ENCODE measurements at places on chromosomes 13 and 19.

GRCh38 chr19:49201042-49201441 lies 43.5 kb downstream of the TRPM4 start:
- no peak for DNase-seq

DNA sequence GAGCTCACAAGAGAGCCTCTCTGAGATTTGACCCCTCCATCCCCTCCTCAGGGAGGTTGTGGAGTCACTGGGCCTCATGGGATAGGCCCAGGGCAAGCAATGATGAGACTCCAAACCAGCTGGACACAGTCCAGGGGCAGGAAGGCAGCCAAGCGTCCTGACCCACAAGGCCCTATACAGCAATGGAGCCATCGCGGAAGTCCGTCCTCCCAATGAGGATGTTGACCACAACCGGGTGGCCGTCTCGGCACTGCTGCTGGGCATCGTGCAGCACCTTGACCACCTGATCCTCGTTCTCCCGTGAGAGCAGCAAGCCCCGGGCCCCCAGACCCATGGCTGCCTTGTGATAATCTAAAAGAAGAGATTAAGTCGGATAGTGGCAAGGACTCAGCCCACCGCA lies 7.9 kb downstream of the SYDE1 start:
- no peak for DNase-seq

DNA sequence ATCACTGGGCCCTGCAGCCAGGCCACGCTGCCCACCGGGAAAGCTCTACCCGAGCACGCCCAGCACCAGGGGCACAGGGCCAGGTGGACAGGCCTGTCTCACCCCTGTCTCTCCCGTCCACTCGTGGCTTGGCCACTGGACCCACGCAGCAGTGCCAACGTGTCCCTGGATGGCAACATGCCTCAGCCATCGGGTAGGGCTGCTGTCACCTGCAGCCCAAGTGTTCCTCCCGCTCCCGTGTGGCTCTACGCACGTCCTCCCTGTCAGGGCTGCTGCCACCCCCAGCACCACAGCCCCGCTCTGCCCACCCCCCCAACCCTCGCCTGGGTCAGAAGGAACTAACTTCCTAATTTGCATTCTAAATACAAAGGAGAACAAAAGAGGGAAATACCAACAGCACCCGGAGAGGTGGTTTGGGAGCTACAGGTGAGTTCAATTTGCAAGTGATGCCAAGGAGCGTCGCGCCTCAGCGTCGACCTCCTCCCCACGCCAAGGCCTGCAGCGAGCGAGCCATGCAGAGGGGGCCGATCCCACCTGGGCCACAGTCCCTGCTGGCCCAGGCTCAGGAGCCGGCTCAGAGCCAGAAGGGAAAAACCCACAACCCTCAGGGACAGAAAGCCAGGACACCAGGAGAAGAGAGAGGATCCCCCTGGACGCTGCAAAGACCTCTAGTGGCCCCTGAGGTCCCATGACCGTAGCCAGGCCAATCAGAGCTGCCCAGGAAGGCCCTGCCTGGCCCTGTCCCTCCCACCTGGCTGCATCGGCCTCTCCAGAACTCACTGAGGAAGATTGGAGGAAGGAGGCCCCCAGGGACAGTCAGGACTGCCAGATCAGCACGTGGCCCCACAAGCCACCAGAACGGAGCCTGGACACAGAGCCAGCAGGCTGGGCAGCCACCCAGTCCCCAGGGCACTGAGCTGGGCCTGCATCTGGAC lies 128.4 kb upstream of the SPACA7 start:
- no peak for DNase-seq

DNA sequence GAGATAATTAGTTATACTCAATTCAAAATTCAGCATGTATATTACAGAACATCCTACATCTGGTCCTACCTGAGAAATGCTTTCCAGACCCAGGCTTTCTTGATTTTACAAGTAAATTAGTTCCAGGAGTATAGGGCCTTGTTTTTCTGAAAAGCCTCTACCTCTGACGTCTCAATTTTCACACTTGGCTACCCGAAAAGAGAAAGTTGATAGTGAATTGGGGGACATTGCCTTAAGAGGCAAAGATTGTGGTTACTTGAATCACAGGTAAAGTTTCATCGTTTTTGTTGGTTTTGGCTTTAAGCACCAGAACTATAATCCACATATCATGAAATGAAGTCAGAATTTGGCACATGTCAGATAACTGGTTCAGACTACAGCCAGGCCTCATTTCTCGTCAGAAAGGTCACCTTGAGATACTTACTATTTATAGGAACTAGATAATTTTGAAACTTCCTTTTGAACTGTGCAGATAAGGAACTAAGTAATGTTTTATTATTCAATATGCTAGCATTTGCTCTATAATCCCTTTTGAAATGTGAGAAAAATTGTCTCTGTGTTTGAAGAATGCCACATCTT lies 30.8 kb downstream of the FAM124A start:
- no peak for DNase-seq

DNA sequence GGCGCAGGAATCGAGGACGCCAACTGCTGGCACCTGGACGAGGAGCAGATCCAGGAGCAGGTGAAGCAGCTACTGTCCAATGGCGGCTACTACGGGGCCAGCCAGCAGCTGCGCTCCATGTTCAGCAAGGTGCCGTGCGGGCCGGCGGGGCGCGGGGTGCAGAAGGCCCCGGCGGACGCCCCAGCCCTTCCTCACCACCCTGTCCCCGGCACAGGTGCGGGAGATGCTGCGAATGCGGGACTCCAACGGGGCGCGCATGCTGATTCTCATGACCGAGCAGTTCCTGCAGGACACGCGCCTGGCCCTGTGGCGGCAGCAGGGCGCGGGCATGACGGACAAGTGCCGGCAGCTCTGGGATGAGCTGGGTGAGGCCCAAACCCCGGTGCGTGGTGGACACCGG lies 13.6 kb downstream of the ZSWIM4 start:
- no peak for DNase-seq

DNA sequence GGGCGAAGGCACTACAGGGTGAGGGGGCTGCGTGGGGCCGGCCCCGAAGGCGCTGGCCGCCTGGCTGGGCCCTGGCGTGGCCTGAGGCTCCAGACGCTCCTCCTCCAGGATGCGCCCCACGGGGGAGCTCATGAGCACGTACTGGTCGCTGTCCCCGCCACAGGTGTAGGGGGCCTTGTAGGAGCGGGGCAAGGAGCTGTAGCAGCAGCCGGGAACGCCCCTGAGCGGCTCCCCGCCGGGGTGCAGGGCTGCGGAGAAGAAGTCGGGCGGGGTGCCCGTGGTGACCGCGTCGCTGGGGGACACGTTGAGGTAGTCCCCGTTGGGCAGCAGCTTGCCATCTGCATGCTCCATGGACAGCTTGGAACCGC lies 3.0 kb downstream of the IRS2 start:
- no peak for DNase-seq

DNA sequence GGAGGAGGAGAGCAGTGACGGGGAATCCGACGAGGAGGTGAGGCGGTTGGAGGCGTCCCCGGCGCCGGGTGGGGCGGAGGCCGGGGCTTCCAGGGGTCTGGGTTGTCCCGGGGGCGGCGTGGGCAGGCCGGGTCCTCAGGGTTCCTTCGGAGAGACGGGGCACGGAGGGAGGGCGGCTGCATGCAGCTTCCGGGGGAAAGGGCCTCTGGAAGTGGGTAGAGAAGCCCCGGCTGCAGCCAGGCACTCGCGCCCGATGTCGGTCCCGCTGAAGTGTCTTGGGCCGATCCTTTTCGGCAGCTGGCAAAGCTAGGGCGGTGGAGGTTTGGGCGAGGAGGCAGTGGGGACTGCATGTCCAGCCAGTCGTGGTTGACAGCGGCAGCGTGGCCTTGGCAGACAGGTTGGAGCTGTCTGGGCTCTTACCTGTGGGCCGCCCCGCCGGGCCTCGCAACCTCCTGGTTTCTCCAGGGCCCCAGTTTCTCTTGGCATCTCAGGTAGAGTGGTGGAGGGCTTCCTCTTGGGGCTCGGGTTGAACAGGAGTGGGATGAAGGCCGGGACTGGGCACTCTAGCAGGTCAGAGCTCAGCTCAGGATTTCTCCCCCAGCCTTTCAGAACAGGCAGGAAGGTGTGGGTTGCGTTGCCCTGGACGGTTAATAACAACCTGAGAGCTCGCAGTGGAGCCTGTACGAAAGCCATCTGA lies 690 bp downstream of the KMT2B start:
- peak; percentile 43 for DNase-seq

DNA sequence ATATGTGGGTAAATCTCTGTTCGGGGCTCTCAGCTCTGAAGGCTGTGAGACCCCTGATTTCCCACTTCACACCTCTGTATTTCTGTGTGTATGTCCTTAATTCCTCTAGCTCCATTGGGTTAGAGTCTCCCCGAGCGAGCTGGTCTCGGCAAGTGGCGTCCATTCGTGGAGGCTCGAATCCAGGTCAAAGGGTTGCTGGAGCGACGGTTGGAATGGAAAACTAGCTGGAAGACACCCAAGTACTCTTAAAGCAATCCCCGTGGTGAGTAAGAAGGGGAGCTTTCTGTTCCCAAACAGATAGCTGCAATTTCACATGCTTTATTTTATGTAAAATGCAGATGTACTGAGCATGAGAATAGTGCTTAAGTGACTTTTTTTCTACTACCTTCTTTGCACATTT lies 277.5 kb upstream of the SGCG start:
- DNase-seq = no peak

DNA sequence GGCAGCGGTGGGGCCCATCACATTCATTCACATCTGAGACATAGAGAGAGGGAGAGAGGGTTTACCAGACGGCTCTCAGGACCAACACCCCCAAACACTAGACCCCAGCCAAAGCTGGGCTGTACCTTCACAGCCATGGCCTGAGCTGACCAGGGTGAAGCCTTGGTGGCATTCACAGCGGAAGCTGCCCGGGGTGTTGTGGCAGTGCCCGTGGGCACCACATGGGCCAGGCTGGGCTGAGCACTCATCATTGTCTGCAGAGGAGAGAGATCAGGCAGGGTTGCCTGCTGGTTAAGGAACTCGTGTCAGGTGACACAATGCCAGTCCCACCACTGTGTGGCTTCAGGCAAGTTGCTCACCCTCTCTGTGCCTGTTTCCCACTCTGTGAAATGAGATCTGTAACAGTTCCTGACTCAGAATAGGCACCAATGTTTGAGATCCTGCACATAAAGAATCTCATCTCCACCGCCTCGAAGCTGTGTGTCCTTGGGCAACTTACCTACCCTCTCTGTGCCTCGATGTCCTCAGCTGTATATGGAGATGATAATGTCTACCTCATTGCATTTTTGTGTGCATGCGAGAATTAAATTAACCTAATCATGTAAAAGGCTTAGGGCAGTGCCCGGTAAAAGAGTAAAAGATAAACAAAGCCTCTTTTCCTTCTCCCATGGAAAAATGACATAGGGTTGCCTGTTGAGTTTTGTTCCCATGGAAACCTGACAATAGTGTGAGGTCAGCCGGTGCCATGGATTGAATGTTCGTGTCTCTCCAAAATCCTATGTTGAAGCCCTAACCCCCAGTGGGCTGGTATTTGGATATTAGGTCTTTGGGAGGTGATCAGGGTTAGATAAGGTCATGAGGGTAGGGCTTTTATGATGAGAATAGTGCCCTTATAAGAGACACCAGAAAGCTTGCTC lies 22.9 kb downstream of the CCL25 start:
- DNase-seq = no peak

GRCh38 chr13:48859272-48860105 lies 116.2 kb upstream of the FNDC3A start:
- no peak for DNase-seq

DNA sequence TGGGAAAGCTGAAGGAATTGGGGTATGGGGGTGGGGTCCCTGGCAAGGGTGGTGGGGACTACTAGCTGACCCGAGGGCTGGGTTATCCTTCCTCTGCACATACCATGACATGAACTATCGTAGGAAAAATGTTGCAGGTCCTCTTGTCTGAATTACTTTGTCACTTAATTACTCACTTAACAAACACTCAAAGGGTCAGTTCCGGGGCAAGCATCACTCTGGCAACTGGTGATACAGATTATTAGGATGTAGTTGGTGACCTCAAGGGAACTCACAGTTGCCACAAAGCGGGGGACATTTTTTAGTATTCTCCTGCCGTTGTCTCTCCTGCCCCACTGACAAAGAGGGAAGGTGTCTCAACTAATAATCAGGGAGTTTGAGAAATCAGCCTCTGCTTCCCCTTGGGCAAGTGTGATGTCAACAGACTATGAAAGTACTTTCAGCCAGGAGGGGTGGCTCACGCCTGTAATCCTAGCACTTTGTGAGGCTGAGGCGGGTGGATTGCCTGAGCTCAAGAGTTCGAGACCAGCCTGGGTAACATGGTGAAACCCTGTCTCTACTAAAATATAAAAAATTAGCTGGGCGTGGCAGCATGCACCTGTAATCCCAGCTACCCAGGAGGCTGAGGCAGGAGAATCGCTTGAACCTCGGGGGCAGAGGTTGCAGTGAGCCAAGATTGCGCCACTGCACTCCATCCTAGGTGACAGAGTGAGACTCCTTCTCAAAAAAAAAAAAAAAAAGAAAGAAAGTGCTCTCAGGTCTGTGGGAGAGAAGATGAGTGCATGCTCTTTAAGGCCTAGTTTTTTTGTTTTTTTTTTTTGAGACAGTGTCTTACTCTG lies 10.3 kb downstream of the DNAJB1 start:
- DNase-seq = no peak

DNA sequence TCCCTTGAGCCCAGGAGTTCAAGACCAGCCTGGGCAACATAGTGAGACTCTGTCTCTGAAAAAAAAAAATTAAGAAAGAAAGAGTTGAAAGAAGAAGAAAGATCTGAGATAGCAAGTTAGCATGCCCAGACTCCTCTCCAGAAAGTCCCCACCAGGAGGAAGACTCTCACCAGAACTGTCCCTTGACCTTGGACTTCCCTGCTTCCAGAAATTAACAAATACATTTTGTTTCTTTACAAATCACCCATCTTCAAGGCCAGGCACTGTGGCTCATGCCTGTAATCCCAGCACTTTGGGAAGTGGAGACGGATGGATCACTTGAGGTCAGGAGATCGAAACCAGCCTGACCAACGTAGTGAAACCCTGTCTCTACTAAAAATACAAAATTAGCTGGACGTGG lies 44.3 kb upstream of the KLF2 start:
- no peak for DNase-seq

DNA sequence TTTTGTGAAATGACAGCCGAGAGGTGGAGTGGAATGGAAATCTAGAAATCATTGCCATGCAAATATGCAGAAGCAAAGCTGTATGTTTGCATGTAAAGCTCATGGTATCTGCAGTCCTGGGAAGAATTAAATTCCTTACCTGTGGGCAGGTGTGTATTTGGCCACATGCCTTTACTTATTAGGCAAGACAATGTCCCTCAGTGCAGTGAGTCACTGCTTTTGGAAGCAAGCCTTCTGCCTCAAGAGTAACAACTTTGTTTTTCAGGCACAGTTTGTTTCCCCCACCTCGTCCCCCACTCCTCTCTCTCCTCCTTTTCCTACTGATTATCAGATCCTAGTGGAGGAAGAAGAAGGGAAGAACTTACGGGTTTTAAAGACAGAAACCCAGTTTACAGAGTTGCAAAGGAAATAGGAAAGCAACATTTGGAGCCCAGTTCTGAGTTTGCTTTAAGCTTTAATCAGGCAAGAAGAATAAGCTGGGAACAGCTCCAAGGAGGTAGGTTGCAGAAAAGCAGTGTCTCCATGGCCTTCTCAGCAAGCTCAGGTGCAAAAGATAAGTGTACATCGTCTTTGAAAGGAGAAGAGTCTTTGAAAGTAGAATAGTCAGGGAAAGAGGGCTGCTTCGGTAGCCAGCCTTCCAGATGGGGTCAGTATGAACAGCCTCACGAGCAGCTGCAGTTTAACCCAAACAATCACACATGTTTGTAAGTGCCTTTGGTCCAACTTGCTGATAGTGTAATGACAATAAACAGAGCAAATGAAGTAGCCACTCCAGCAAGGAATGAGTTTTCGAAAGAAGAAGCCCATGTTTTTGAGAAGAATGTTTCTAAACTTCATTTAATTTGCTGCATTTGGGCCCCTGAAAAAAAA lies 190.1 kb downstream of the KLF5 start:
- no peak for DNase-seq

GRCh38 chr13:110431425-110432294 lies 124.6 kb downstream of the COL4A2 start:
- DNase-seq = no peak

All from activated CD8-positive, alpha-beta memory T cell treated with anti-CD3 and anti-CD28 coated beads for 4 hours (primary cell).